Cardiac fibroblast (primary cell): ENCODE measurements at places on chromosomes 5 and 9.

DNA sequence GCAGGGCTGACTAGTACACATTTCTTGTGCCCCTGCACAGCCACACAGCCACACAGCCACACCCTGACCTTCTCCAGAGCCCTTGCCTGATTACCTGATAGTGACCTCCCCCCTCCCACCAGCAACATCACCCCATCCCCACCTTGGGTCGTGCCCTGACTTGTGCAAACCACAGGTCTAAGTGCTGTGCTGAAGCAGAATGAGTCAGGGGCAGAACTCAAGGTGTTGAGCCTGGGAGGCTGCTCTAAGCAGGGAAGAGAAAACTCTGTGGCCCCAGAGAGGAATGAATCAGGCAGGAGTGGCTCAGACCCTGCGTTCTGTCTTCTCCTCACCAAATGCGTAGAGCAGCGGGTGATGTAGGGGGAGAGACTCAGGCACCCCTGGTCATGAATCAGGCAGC is 24.3 kb upstream of the FAT2 start:
- no peak for DNase-seq

DNA sequence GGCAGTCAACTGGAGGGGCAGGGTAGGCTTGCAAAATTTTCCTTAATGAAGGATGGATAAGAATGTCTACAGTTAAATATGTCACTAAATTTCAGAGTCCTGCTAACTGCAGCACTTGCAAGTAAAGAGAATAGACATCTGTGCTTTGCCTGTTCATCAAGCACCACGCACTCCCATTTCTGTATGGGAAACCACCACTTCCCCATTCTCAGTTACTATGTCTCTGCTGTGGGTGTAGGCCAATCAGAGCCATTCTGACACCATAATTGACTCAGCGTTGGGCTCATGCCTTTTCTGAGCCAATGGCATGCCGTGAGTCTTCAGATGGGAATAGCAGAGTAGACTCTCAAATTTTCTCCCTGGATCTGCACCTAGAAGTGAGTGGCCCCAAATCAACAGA is 247.5 kb downstream of the GABRB2 start:
- no peak for DNase-seq

DNA sequence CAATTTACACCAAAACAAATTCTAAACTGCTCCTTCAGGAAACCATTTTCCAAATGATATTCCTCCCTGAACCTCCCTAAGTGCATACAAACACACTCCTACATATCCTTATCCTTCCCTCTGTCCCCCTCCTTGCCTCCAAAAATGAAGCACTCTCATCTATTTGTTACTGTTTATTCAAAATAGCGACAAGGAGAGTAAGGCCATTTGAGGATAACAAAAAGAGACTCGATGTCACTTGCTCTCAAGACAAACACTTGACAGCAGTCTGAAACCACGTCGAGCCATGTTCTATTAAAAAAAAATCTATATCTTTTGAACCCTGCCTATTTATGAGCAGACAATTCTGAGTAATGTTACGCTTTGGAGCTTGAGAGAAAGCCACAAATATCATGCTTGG is 547.9 kb downstream of the DTWD2 start:
- DNase-seq = no peak

DNA sequence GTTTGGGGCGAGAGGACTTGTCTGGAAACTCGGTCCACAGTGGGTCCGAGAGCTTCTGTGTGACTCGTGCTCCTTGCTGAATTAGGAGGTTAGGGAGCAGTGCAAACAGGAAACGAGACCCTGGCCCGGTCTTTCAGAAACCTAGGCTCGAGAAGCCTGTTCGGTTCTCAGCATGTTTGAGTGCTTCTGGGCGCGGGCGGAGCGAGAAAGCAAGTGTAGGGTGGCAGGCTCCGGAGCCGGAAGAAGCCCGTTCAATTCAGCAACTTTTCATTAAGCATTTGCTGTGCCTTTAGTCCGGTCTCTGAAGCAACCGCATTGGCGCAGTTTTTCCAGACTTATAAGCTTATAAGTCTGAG is 547 bp downstream of the CLTA start:
- DNase-seq = peak; percentile 28

GRCh38 chr5:159855476-159856191 is 60.6 kb upstream of the ADRA1B start:
- peak; percentile 58 for DNase-seq

GRCh38 chr9:89953824-89954615 is 349.2 kb downstream of the GADD45G start:
- DNase-seq = no peak

- DNase-seq = no peak
Observed at GRCh38 chr9:272251-273213, 57.9 kb downstream of the DOCK8 start.

DNA sequence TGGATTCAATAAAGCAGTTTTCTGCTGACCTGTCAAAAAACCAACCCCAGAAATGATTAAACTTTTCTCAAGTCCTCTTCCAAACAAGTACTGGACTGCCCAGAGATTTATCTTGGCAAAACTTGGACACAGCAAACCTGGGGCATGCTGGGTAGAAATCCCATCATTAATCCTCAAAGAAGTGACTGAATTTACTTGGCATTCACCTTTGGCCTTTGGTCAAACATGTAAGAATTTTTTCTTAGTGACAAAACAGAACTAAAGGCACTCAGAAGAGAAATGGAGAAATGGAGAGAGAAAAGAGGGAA is 248.6 kb upstream of the NREP start:
- DNase-seq = peak; percentile 45

DNA sequence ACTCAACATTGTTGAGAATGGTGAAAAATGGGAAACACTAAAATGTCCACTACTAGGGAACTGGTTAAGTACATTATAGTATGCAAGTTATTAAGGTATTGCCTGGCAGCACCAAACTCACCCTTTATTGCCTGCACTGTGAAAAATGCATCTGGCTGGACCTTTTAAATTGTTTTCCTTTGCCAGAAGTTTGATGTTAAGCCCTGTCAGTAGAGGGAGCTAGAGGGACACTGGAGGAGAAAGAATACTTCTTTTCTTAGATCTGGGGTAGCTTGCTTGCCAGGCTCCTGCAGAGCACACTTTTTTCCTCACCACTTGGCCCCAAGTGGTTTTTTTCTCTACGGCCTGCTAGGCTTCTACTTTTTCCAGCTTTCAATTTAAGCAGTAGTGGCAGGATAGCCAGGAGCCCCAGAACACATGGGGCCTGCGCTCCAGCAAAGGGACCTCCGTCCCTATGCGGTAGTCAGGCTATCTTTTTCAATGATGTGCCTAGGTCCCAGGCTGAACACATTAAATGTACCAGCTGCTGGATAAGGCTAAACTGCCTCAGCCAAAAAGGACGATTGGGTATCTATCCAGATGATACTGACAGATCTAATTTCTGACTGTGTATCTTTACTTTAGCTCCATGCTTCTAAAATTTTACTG is 8.0 kb upstream of the HABP4 start:
- DNase-seq = peak; percentile 53

GRCh38 chr9:103731541-103731940 is 362.6 kb upstream of the SMC2 start:
- DNase-seq = peak; percentile 7

DNA sequence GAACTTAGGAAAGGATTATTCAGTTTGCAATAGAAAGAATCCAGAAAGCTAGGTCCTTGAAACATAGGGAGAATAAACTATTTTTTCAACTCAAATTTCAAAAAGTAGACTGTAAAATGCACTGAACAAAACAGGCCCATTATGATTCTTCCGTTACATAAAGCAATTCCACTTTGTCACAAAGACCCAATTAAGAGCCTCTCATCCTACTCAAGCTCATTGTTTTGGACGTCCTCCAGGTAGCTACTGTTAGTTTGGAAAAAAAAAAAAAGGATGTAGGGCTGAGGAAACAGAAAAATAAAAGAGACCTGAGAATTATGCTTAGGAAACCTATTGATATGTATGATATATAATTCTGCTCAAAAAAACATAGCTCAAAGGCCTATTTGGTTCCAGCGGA is 74.0 kb downstream of the DIRAS2 start:
- DNase-seq = no peak

GRCh38 chr9:36845844-36846243 is 188.2 kb downstream of the PAX5 start:
- no peak for DNase-seq

GRCh38 chr5:115985802-115986757 is 23.8 kb downstream of the LVRN start:
- peak; percentile 89 for DNase-seq
